Dermis microvascular lymphatic vessel endothelial cell (primary cell): ENCODE measurements at places on chromosomes 1 and 21. TPM values are rescaled to one million over a fixed set of nuclear protein-coding genes. Genes with fewer than 3 reads are reported as not detected.

MIXL1 gene
- total RNA-seq: 0.13 TPM in 2 replicates

E2F2 gene
- total RNA-seq: 1.4 and 1.9 TPM in 2 replicates

HLX gene
- 3.4 and 6.4 TPM in 2 replicates for total RNA-seq

SPRR2F gene
- total RNA-seq: not detected in 2 replicates

LAMC2 gene
- total RNA-seq: 12.6 and 39.9 TPM in 2 replicates

VASH2 gene
- total RNA-seq: 0.13 TPM in 2 replicates

PCBP3 gene
- 0.13 TPM in 2 replicates for total RNA-seq

GPR25 gene
- not detected in 2 replicates for total RNA-seq

KCND3 gene
- 0.13 and 0.38 TPM in 2 replicates for total RNA-seq

CELA3B gene
- 0.13 TPM in 1 of 2 replicates, not detected in the other for total RNA-seq

BATF3 gene
- total RNA-seq: 0.64 and 1.4 TPM in 2 replicates

ADORA1 gene
- total RNA-seq: not detected in 2 replicates

SPRR3 gene
- not detected in 2 replicates for total RNA-seq

NBPF19 gene
- total RNA-seq: 1.8 and 2.4 TPM in 2 replicates

GSTM5 gene
- 0.25 TPM in 1 of 2 replicates, not detected in the other for total RNA-seq

RORC gene
- not detected in 2 replicates for total RNA-seq

HIVEP3 gene
- 0.77 and 1.4 TPM in 2 replicates for total RNA-seq

CCDC185 gene
- total RNA-seq: not detected in 2 replicates

CD1B gene
- not detected in 2 replicates for total RNA-seq

OR2T35 gene
- total RNA-seq: not detected in 2 replicates

MROH7 gene
- total RNA-seq: under 0.01 and 0.13 TPM in 2 replicates

PTGER3 gene
- total RNA-seq: under 0.01 TPM in 1 of 2 replicates, not detected in the other

IL6R gene
- total RNA-seq: 11.3 and 12.7 TPM in 2 replicates
